ENCODE measurements at places on chromosomes 4 and X. TPM values are rescaled to one million over a fixed set of nuclear protein-coding genes. Genes with fewer than 3 reads are reported as not detected.
A peak's percentile ranks its signal among the peaks of the same experiment; 100 is the strongest.

GRCh38 chr4:10371869-10372471, 85.3 kb downstream of the ZNF518B start:
- no peak overlapping the region for H3K27ac ChIP-seq
- no peaks in the 10 kb centered on the region for H3K27me3 ChIP-seq
- H3K4me3 ChIP-seq, result no peak overlapping the region
- no peak for DNase-seq

DNA sequence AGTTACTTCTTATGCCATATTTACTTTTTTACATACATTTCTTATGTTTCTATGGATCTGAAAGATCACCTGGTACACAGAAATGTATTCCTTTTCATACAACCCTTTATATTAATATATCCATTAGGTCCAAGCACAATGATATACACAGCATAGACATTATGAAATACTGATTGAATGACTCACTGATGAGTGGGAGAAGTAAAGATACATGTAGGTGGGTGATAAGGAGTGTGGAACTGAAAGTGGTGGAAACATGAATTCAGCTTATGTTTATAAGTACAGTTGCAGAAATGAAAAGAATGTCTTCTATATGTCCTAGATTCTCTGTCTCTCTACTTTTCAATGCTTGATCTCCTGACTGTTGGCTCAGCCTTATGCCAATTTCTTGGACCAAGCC, 87.9 kb downstream of the YIPF7 start:
- no peaks in the 10 kb centered on the region for H3K27me3 ChIP-seq
- H3K27ac ChIP-seq, result no peak overlapping the region
- H3K4me3 ChIP-seq, result no peak overlapping the region
- H3K36me3 ChIP-seq, result no peaks in the 10 kb centered on the region
- H3K4me1 ChIP-seq, result no peaks in the 10 kb centered on the region
- no peak for DNase-seq

DNA sequence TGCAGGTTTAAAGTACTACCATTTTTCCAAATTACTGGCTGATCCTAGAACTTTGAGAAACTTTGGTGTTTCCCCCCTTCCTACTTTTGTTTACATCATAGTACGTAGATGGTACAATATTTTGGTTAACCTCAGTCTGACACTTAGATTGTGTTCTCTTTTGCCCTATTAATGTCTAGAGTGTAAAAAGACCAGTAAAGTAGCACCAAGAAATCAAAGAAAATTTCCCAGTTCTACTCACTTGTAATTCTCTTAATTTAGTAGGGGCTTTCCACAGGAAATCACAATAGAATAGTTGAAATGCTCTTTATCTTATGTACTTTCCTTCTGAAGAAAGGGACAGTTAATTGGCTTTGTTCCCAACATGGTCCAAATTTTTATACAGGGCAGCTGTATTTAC, 51.6 kb downstream of the NFKB1 start:
- no peaks in the 10 kb centered on the region for H3K36me3 ChIP-seq
- no peak for DNase-seq
- H3K4me3 ChIP-seq, result no peak overlapping the region
- no peaks in the 10 kb centered on the region for H3K4me1 ChIP-seq
- H3K27me3 ChIP-seq, result no peaks in the 10 kb centered on the region

The TIMM8A gene
- total RNA-seq, result 39.1 TPM

GRCh38 chr4:83109480-83110222, 4.9 kb downstream of the PLAC8 start:
- H3K4me3 ChIP-seq, result peak overlapping the region; percentile 67
- H3K36me3 ChIP-seq, result peaks cover 2% of the 10 kb centered on the region
- H3K27me3 ChIP-seq, result no peaks in the 10 kb centered on the region
- H3K27ac ChIP-seq, result peak overlapping the region; percentile 99

- no peak for DNase-seq
- H3K36me3 ChIP-seq, result no peaks in the 10 kb centered on the region
- H3K27ac ChIP-seq, result no peak overlapping the region
- no peaks in the 10 kb centered on the region for H3K27me3 ChIP-seq
- H3K4me1 ChIP-seq, result no peaks in the 10 kb centered on the region
- H3K4me3 ChIP-seq, result no peak overlapping the region
Measured at GRCh38 chr4:185149392-185149791, 6.3 kb downstream of the SLC25A4 start.

The IL13RA1 gene
- total RNA-seq, result 191 TPM

The GLRA2 gene
- not detected for total RNA-seq

- H3K4me3 ChIP-seq, result peak overlapping the region; percentile 76
- 0 out of 2 replicates have a peak, but pooled peaks cover 3% of the 10 kb centered on the region for H3K4me1 ChIP-seq
- H3K27me3 ChIP-seq, result no peaks in the 10 kb centered on the region
- H3K27ac ChIP-seq, result peak overlapping the region; percentile 95
- no peak for DNase-seq
Measured at GRCh38 chrX:48800574-48801279, 1.1 kb upstream of the HDAC6 start.

DNA sequence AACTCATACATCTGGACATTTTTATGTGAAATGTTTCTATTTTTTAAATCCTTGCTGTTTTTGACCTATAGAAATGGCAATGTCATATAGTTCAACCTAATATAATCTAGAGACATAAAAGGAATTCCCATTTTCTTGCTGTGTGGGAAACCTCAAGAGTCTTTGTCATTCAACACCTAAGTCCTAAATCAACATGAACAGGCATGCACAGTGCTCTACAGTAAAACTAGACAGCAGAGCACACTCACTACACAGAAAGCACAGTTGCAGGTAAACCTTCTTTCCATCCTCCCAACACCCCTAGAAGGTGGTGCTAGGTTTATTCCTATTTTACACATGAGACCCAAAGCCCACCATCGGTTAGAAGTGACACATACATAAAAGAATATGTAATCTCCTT, 79.1 kb upstream of the C1QTNF7 start:
- no peaks in the 10 kb centered on the region for H3K36me3 ChIP-seq
- no peak overlapping the region for H3K4me3 ChIP-seq
- no peak for DNase-seq
- no peaks in the 10 kb centered on the region for H3K4me1 ChIP-seq
- H3K27me3 ChIP-seq, result no peaks in the 10 kb centered on the region
- no peak overlapping the region for H3K27ac ChIP-seq

The CLTRN gene
- total RNA-seq, result 0.10 TPM

DNA sequence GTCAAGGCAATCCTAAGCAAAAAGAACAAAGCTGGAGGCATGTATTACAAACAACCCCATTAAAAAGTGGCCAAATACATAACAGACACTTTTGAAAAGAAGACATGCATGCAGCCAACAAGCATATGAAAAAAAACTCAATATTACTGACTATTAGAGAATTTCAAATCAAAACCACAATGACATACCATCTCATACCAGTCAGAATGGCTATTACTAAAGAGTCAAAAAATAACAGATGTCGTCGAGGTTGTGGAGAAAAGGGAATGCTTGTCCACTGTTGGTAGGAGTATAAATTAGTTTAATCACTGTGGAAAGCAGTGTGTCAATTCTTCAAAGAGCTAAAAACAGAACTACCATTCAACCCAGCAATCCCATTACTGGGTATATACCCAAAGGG, 604.6 kb upstream of the GRIA3 start:
- no peak overlapping the region for H3K4me3 ChIP-seq
- no peak for DNase-seq
- H3K27me3 ChIP-seq, result no peaks in the 10 kb centered on the region
- H3K36me3 ChIP-seq, result no peaks in the 10 kb centered on the region
- H3K27ac ChIP-seq, result no peak overlapping the region
- no peaks in the 10 kb centered on the region for H3K4me1 ChIP-seq

GRCh38 chrX:137432609-137433008, 133.3 kb upstream of the ZIC3 start:
- no peaks in the 10 kb centered on the region for H3K27me3 ChIP-seq
- no peak overlapping the region for H3K4me3 ChIP-seq

- no peak for DNase-seq
- no peak overlapping the region for H3K4me3 ChIP-seq
- H3K36me3 ChIP-seq, result no peaks in the 10 kb centered on the region
- H3K27ac ChIP-seq, result peak overlapping the region; percentile 17
- no peaks in the 10 kb centered on the region for H3K27me3 ChIP-seq
- no peaks in the 10 kb centered on the region for H3K4me1 ChIP-seq
Measured at GRCh38 chr4:120003193-120003592, 63.5 kb downstream of the MAD2L1 start.

The KIAA1210 gene
- not detected for total RNA-seq

GRCh38 chrX:41064018-41064417, 21.2 kb upstream of the USP9X start:
- H3K4me1 ChIP-seq, result no peaks in the 10 kb centered on the region

The NUDT11 gene
- total RNA-seq, result 11.9 TPM

The IL2RG gene
- 0.28 TPM for total RNA-seq

The DGAT2L6 gene
- total RNA-seq, result not detected

GRCh38 chrX:39670281-39670680, 427.5 kb downstream of the BCOR start:
- no peak for DNase-seq
- no peak overlapping the region for H3K27ac ChIP-seq
- no peaks in the 10 kb centered on the region for H3K4me1 ChIP-seq
- H3K27me3 ChIP-seq, result no peaks in the 10 kb centered on the region
- H3K4me3 ChIP-seq, result no peak overlapping the region

GRCh38 chr4:168822481-168822880, 187.6 kb downstream of the CBR4 start:
- DNase-seq, result no peak
- H3K4me3 ChIP-seq, result no peak overlapping the region
- peaks cover 2% of the 10 kb centered on the region for H3K27me3 ChIP-seq
- H3K36me3 ChIP-seq, result no peaks in the 10 kb centered on the region

- DNase-seq, result no peak
- no peaks in the 10 kb centered on the region for H3K36me3 ChIP-seq
- H3K4me3 ChIP-seq, result no peak overlapping the region
- H3K27me3 ChIP-seq, result no peaks in the 10 kb centered on the region
- no peaks in the 10 kb centered on the region for H3K4me1 ChIP-seq
Measured at GRCh38 chr4:10623241-10623640, 61.3 kb downstream of the CLNK start.

DNA sequence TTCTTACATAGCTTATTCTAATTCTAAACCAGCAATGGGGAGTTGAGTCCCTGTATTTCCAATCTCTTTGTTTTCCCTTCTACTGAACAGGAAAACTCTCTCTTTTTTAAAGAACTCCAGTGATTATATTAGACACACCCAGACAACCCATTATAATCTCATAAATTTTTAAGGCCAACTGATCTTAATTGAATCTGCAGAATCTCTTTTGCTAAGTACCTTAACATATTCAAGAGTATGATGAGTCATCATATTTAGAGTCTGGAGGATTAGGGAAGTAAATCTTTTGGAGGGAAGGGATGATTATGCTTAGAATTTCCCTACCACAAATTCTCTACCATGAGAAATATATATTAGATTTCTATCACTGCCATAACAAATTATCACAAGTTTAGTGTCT, 705.1 kb downstream of the CENPC start:
- no peak for DNase-seq
- no peak overlapping the region for H3K4me3 ChIP-seq
- H3K4me1 ChIP-seq, result no peaks in the 10 kb centered on the region
- no peaks in the 10 kb centered on the region for H3K27me3 ChIP-seq

GRCh38 chr4:181504924-181505323, 738.3 kb upstream of the TENM3 start:
- H3K27me3 ChIP-seq, result no peaks in the 10 kb centered on the region
- no peaks in the 10 kb centered on the region for H3K4me1 ChIP-seq
- no peak overlapping the region for H3K4me3 ChIP-seq
- DNase-seq, result no peak
- H3K36me3 ChIP-seq, result no peaks in the 10 kb centered on the region
- H3K27ac ChIP-seq, result no peak overlapping the region

GRCh38 chr4:168408620-168409019, 71.7 kb downstream of the DDX60L start:
- H3K36me3 ChIP-seq, result no peaks in the 10 kb centered on the region
- H3K4me3 ChIP-seq, result no peak overlapping the region
- no peaks in the 10 kb centered on the region for H3K4me1 ChIP-seq
- no peak overlapping the region for H3K27ac ChIP-seq
- DNase-seq, result peak; percentile 8

The PROM1 gene
- 0.18 TPM for total RNA-seq

- DNase-seq, result no peak
- no peak overlapping the region for H3K4me3 ChIP-seq
- no peaks in the 10 kb centered on the region for H3K36me3 ChIP-seq
- H3K27me3 ChIP-seq, result no peaks in the 10 kb centered on the region
- no peaks in the 10 kb centered on the region for H3K4me1 ChIP-seq
Measured at GRCh38 chr4:185774845-185775680, 36.9 kb downstream of the SORBS2 start.

GRCh38 chr4:165379678-165380064, 863 bp downstream of the CPE start:
- H3K36me3 ChIP-seq, result no peaks in the 10 kb centered on the region
- H3K27ac ChIP-seq, result no peak overlapping the region
- no peak for DNase-seq
- no peak overlapping the region for H3K4me3 ChIP-seq
- H3K27me3 ChIP-seq, result peaks cover 14% of the 10 kb centered on the region

The CHRDL1 gene
- total RNA-seq, result 0.08 TPM

DNA sequence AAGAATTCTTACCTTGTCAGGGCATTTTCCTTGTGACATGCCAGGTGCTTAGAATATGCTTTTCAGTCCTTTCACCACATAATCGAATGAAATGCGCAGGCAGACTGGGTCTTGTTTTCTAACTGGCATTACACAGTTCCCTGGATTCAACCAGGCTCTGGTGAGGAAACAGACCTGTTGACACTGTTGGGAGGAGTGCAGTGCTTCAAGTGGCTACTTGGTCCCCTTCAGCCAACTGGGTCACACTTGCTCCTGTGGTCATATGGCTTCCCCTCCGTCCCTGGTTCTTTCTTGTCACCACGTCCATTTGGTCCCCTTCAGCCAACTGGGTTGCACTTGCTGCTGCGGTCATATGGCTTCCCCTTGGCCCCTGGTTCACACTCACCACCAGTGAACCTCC, 9.7 kb downstream of the SMIM20 start:
- no peaks in the 10 kb centered on the region for H3K27me3 ChIP-seq
- H3K4me3 ChIP-seq, result no peak overlapping the region
- no peaks in the 10 kb centered on the region for H3K36me3 ChIP-seq
- DNase-seq, result no peak
- no peaks in the 10 kb centered on the region for H3K4me1 ChIP-seq
- H3K27ac ChIP-seq, result no peak overlapping the region

The SCRG1 gene
- total RNA-seq, result not detected

The NIPAL1 gene
- total RNA-seq, result 0.82 TPM

The FAM149A gene
- 0.13 TPM for total RNA-seq

All from Panc1 (cell line).